ENCODE measurements at places on chromosomes 13 and 19.
A peak's percentile ranks its signal among the peaks of the same experiment; 100 is the strongest.

GRCh38 chr19:35828692-35829301 lies 16.2 kb upstream of the PRODH2 start:
- DNase-seq: peak; percentile 67

GRCh38 chr13:27293873-27294515 lies 23.4 kb downstream of the RASL11A start:
- no peak for DNase-seq

DNA sequence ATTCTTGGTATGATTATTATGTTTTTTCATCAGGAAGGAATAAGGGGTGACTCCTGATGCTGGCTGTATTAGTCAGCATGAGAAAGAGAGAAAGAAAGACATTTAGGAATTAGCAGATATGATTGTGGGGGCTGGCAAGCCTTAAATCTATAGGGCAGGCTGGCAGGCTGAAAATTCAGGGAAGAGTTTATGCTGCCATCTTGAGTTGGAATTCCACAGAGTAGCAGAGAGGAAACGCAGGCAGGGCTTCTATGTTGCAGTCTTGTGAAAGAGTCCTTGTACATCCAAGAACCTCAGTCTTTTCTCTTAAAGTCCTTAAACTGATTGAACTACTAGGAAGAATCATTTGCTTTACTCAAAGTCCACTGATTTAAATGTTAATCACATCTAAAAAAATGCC lies 262.7 kb upstream of the SLC10A2 start:
- DNase-seq: no peak

DNA sequence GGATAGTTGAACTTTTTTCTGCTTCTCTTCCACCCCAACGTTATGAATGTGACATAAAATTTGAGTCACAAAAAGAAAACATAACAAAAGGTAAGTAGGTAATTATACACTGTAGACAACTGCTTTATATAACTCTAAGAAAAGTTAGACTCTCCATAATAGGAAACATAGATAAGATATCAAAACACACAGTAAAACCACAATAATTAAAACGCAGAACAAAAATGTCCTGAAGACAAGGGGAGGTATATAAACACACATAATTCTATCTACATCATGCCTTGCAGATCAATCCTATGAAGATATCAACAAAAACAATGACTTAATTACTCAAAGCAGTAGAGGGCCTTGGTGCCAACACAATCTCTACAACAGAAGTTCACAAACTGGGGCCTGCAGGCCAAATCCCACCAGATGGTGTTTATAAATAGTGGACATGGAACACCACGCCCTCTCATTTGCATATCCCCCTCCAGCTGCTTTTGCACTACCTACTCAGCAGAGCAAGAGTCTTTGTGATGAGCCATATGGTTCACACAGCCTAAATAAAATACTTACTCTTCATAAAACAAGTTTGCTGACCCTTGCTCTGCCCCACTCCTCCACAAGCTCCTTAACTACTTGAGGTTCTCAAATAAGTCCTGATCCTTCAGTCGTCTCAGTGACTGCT lies 254.7 kb downstream of the KLF12 start:
- peak; percentile 16 for DNase-seq

DNA sequence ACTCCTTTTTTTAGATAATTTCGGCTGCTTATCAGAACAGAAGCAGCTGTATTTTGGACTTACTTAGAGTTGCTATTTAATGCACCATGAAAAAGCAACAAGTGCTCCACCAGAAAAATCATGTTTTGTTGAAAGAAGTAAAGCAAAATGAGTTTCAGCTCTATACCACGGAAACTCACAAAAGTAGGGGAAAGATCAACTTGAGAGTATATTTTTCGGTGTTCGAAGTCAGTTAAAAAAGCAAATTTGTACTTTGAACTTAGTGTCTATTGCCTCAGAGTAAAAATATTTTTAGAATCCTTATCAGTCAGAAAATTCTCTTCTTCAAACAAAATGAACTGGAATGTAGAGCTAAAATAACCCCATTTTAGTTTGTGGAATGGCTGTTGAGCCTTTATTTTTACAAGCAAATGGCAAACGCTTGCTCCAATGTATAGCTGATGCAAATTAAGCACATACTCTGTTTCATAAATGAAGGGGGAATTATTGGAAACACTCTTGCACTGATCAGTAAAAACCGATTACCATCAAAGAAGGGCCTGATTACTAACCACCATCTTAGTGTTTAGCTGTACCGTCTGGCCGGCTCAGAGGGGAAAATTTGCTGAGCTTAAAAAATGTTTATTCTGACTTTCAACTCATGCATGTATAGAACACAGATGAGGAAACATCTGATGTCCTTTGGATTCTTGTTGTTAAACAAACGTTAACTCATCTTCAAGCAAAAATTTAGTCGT lies 540.7 kb downstream of the GPC6 start:
- DNase-seq: peak; percentile 42

DNA sequence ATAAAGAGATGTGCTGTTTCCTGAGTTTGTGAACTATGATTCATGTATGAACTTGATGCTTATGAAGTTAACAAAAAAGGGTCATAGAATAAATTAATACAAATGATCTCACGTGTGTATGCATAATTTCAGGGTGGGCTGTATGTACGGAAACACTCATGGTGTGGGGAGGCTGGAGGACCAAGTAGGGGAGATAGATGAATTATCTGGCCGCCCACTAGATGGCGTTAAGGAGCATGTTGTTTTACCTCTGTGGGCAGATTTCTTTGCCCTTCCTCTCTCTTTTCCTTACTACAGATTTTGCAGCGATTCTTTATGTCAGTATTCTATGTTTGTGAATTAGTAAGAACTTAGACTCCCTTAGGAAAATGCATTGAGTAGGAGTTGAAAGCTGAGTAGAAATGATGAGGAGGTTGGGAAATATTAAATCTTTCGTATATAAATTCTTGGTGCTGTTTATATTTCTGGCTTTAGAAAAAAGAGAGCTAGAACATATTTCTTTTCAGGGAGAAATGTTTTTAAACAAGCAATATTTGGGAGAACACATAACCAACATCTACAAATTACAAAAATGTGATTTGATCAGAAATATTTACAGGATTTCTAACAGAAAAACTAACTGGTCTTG lies 47.4 kb upstream of the TMTC4 start:
- DNase-seq: peak; percentile 50

- peak; percentile 47 for DNase-seq
Observed at GRCh38 chr13:60226507-60226906, 62.8 kb upstream of the DIAPH3 start.

DNA sequence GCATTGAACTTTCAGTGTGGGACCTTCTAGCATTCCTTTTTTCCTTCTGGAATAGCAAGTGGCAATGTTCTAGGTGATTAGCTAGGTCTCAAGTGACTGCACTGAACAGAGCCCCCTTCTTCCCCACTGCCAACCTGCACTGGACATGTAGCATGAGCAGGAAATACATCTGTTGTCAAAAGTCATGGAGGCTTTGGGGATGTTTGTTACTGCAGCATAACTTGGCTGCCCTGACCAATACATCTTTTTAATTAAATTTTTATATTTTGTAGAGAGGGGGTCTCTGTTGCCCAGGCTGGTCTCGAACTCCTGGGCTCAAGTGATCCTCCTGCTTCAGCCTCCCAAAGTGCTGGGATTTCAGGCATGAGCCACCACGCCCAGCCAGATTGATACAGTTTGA lies 163.6 kb downstream of the CACNA1A start:
- no peak for DNase-seq

- no peak for DNase-seq
Observed at GRCh38 chr13:100262404-100262803, 173.5 kb downstream of the PCCA start.

DNA sequence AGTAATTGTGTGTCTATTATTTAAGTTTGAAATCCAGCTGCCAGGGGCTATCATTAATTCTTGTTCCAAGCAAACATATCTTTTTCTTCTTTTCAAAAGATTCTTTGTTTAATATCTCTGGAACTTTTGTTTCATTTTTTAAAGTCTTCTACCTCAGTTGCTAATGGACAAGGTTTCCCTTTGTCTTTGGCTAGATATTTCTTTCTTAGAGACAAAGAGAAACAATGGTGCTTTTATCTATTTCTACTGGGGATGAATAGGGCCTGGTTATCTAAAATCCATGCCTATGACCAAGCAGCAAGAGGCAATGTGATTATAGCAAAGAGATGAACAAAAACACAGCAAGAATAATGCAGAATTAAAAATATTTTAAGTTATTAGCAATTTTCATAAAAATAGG lies 661.3 kb upstream of the KLF12 start:
- no peak for DNase-seq

GRCh38 chr13:98454389-98454881 lies 122.5 kb downstream of the STK24 start:
- peak; percentile 94 for DNase-seq

GRCh38 chr19:1992759-1993260 lies 22.7 kb downstream of the BTBD2 start:
- no peak for DNase-seq

DNA sequence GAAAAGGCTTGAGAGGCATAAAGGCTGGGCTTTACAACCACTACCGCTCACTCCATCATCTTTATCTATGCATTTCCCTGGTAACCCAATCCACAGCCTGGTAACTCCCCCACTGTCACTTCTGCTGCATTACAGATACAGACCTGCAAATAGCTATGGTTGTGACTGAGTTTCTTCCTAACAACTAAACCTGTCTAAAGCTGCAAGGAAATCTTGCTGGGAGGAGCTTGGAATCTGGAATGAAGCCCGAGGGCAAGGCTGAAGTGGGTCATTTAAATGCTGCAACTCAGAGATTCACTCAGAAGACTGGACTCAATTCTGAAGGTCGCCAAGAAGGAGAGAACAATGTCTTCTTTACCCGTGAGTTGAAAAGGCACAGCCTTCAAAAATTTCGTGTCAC lies at the start of gene LGALS13:
LGALS13 (plus strand) TSS at position 301 of the 400 bp plus-strand sequence; CDS start at position 346, 45 bp downstream.
- no peak for DNase-seq

DNA sequence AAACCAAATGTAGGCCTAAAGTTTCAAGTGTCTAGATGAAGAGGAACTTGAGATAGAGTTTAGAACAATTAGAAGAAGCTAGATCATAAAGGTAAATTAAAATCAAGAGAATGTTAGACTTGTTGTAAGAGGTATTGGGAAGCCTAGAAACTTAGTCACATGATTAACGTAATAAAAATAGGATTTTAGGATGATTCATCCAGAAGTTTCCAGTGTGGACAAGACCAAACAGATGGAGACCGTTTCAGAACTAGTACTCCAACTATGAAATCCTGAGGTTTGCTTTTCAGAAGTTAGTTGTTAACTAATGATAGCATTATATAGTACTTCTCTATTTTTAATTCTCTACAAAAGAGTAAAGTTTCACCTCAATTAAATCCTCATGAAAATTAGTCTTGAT lies 104.9 kb downstream of the MZT1 start:
- no peak for DNase-seq

DNA sequence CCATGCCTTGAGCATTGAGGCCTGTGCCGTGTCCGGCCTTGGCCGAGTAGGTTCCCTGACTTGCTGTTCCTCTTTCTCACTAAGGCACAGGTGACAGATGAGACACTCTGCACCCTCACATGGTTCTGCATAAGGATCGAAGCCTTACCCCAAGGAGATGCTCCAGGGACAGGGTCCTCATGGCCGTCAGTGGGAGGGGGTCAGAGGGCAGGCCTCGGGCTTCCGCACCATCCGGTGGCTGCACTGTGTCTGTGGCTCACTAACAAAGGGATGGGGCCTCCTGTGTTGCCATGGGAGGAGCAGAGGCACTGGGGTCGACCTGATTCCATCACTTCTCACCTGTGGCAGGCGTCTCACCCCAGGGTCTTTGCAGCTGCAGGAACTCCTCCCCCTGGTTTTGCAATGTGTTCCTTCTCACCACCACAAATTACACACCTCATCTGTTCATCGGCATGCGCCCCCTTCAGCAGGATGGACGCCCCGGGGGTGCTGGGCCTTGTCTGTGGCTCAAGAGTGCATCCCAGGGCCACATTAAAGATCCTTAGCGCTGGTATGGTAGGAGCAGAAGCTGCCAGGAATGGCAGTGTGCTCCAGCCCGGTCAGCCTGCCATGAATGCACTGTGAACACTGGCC lies 113.3 kb upstream of the SOX1 start:
- DNase-seq: no peak

DNA sequence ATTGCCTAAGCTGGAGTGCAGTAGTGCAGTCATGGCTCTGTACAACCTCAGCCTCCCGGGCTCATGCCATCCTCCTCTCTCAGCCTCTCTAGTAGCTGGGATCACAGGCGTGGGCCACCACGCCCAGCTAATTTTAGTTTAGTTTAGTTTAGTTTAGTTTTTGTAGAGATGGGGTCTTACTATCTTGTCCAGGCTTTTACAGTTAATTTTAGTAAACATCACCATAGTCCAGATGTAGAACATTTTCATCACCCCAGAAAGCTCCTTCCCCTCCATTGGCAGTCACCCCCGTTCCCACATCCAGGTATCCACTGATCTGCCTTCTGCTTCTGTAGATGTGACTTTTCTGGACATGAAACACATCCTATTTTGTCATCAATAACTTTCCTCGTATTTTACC lies 41.1 kb downstream of the DNM2 start:
- DNase-seq: no peak

DNA sequence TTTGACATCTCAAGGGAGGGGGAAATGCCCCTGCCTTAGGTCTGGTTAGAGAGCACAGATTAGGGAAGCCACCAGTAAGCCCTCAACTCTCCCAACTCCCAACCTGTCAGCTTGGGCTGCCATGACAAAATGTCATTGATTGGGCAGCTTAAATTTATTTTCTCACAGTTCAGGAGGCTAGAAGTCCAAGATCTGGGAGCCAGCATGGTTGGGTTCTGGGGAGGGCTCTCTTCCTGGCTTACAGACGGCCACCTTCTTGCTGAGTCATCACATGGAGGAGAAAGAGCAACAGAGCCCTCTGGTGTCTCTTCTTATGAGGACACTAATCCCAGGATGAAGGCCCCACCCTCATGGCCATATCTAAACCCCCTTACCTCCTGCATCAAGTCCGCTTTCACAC lies 24.2 kb downstream of the C19orf12 start:
- DNase-seq: peak; percentile 49

GRCh38 chr19:4977299-4978174 lies 8.6 kb downstream of the KDM4B start:
- peak; percentile 95 for DNase-seq

DNA sequence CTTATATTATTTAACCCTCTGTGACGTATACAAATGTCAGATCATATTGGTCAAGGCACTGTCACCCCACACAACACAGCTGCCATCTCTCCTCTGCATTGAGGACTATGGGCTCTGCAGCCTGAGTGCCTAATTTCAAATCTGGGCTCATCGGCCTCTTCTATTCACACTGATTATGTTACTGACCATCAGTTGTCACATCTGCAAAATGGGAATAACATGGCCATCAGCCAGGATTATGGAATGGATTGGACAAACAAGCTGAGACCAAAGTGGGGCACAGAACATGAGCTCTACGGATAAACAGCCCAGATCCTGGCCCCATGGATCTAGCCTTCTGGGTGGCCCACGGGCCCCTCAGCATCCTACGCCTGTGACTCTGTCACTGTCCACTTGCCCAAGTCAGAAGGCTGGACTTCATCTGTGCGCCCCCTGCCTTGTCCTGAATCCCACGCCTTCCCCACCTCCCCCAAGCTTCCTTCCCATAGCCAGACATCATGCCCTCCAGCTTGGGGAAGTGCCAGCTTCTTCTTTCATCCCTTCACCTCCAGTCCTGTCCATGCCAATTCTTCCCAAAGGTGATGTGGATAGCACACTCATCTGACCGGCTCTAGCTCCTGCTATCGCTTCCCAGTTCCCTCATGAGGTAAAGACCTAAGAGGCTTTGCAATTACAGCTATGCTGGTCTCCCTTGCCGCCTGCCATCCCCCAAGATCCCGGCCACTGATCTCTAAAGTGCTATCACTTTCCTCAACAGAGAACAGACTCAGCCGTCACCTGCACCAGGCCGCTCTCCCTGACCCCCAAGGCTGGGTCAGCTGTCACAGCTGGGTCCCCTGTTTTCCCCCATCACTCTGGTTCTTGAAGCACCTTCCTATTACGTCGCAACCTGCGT lies 872 bp downstream of the FARSA start:
- DNase-seq: no peak
